ENCODE measurements at places on chromosomes 5 and 9.

GRCh38 chr5:114734238-114734637 lies 372.4 kb downstream of the KCNN2 start:
- DNase-seq, result no peak

GRCh38 chr9:112631313-112632070 lies 86.4 kb downstream of the INIP start:
- DNase-seq, result no peak

DNA sequence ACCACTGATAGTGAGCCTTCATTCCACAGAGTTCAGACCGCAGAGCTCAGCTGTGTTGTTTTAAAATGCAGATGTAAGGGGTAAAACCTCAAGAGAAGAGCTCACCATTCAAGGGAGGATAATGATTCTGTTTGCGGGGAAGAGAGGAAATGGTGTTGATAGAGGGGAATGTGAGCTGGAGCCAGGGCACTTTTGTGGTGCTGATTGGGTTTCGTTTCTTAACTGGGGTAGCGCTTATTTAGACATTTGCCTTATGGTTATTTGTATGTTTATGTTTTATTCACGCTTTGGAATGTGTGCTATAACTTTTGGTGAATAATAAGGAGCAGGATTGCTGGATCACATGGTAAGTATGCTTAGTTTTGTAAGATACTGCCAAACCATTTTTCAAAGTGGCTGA lies 42.5 kb downstream of the STXBP1 start:
- no peak for DNase-seq

GRCh38 chr5:154819546-154819945 lies 30.9 kb downstream of the FAXDC2 start:
- DNase-seq, result no peak

GRCh38 chr5:6759983-6760382 lies 46.8 kb downstream of the TENT4A start:
- DNase-seq, result no peak

DNA sequence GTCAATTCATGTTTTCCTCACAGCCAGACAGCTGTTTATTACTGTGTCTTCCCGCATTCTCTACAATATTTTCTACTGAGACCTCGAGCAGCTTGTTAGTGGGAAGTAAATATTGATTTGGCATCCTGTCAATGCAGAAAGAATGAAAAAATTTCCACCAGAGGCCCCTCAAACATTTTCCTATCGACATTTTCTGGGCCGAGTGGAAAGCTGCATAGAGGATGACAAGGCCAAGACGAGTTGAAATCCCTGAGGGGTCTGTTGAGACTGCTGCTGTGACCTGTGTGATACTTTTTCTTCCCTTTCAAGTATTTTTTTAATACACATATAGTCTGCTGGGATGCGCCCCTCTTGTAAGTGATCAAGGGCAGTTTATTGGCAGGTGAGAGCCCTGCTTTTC lies 91.4 kb upstream of the SH3GL2 start:
- DNase-seq, result no peak

GRCh38 chr9:93291536-93292287 lies 107.8 kb downstream of the WNK2 start:
- no peak for DNase-seq

- DNase-seq, result no peak
These were observed 27.0 kb upstream of the CDKN2AIPNL start for GRCh38 chr5:134438721-134439123.

DNA sequence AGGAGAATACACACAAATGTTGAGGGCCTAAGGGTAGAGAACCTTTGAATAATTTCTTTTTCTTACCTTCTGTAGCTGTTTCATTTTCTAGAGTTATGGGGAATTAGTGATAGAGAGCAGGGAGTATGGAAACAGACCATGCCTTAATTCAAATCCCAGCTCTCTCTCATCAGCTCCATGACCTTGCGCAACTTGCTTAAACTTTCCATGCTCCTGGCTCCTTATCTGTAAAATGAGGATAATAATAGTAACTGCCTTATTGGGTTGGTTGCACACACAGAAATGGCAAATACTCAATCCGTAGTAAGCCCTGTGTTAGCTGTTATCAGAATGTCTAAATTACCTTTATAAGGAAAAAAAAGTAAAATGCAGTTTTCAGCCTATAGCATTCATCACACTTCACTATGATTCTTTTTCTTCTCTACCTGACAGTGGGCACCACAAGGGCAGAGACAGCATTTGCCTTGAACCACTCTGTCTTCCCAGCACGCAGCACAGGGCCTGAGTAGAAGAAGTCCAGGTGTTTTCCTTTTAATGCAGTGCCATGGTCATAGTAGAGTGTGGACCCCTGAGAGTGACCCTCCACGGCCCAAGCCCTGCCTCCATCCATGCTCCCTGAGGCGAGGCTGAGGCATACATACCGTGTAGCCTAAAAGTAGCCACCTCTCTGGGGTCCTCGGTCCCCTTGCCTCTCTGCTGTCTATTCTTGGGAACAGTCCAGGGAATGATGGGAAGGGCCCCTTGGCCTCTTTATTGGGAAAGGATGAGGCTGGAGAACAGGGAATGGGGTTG lies 17.4 kb downstream of the C5orf15 start:
- no peak for DNase-seq

DNA sequence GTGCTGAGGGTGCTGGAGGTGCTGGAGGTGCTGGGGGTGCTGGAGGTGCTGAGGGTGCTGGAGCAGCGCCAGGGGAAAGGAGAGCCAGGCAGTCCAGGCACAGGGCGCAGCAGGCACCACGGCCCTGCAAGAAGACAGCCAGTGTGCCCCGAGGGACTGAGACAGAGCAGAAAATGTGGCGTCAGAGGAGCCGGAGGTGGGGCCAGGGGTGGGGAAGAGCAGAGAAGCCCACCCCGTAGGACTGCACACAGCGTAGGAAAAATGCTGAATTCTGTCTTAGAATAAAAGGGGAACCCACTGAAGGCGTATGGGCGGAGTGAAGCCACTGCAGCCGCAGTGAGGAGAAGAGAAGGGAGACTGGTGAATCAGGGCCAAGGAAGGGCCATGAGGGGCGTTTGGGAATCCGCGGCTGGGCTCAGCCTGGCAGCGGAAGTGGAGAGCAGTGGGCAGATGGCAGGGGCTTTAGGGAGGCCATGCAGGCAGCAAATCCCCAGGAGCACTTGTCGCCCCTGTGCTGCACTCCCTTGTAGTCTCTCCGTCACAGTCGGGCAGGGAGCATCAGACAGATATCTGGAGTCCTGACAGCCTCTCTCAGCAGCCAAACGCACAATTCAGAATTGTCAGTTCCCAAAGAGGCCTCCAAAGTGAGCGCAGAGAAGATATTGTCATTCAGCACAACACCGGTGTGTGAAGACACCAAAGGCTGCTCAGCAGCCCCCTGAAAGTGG lies 35.9 kb upstream of the LECT2 start:
- DNase-seq, result no peak

DNA sequence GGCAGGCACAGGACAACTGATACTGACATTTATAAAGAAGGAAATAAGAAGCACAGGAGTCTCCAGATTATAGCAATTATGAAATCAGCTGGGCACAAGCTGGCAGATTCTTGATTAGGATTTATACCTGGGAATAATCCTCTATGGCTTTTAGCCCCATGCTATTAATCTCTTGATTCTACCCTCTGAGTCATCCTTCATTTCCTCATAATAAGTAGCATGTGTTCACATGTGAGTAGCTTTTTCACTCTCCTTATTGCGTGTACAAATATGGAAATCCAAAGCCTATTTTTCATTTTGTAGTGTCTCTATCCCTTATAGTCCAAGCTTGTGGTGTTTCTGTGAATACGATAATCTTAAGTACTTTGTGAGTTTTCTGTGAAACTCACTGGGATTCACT lies 185.0 kb upstream of the PRLR start:
- no peak for DNase-seq

DNA sequence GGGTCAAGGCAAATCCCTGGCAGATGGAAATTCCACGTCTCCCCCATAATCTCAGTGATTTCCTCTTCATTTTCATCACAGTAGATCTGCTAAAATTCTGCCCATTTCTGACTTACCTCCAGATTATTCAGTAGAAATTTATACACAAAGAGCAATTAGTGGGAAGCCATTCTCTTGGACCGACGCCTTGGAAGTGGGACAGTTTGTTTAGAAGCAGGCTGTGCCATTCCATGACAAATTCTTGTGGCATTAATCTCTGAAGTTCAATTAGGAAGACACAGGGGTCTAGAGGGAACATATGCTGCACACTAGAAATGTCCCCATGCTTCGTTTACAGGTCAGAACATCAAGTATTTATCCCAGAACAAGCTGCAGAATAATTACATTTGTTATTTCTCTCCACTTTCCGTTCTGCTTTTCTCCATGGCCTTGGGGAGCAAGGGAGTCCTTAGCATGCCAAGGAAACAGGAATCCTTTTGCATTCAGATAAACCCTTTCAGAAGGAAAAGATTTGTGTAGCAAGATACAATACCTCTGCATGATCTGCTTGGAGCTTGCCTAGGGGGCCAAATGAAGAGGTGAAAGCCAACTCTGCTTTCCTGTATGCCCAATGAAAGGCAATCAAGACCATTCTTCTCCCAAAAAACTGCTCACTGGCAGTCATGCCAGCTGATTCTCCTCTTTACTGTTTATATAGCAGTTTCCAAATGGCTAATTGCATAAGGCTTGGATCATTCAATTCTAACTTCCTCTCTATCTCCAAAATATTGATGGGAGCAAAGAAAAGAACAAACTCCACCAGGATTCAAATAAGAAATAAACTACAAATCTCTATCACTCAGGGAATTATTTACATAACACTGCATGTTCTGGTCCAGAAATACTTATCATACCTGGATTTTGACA lies 2.5 kb upstream of the PRKACG start:
- no peak for DNase-seq

- DNase-seq, result no peak
These were observed 595 bp upstream of the GRHPR start for GRCh38 chr9:37421914-37422288.

DNA sequence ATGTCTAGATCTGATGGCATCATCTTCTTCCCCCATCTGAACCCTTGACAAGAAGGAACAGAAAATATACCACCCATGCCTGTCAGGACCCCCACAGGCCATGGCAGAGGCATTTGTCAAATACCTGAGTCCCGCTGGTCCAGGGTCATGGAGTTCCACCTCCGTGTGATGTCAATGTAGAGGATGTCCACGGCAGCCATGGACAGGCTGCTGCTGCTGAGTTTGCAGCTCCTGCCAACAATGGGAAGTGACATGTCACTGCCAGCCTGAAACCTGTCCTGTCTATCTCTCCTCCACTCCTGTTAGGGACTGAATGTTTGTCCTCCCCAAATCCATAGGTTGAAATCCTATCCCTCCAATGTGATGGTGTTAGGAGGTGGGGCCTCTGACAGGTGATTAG lies 208.8 kb downstream of the DAB2IP start:
- no peak for DNase-seq

- no peak for DNase-seq
These were observed 190.2 kb downstream of the ASTN2 start for GRCh38 chr9:117224695-117225094.

DNA sequence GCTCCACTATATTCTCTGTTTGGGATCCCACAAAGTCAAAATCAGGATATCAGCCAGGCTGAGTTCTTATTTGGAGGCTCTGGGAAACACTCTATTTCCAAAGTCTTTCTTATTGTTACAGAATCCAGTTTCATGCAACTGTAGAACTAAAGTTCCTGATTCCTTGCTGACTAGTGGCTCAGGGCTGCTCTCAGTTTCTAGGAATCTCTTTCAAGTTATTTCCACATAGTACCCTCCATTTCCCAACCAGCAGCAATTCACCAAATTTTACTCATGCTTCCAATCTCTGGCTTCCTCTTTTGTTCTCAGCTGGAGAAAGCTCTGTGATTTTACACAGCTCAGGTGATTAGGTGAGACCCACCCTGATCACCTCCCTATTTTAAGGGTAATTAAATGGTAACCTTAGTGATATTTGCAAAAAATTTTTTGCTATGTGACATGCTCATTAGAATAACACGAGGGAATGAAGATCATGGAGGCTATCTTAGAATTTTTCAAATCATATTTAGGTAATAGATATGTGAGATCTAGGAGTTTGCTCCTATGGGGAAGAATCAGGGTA lies 794.9 kb upstream of the ARRDC3 start:
- DNase-seq, result no peak

DNA sequence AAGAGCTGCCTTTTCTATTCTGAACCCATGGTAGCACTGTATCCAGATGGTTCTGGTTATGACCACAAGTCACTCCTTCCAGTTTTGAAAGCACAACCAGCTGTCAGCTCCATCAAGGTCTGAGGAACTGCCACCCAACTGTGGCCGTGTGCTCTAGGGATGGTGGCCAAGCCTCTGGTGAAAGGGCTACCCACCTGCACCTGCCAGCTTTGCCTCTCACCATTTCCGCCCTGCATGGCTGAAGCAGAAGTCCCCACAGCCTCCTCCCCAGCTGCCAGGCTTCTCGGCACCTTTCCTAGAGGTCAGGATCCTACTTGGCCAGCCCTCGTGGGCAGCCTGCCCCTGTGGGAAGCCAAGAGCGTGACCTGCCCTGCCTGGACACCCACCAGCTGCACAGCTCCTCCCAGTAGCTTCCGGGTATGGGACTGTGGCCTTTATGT lies 16.8 kb downstream of the SEMA5A start:
- DNase-seq, result no peak

All from GM19239 (cell line).